D341Med (cell line): ENCODE measurements at places on chromosomes 5 and 9.
A peak's percentile ranks its signal among the peaks of the same experiment; 100 is the strongest.

DNA sequence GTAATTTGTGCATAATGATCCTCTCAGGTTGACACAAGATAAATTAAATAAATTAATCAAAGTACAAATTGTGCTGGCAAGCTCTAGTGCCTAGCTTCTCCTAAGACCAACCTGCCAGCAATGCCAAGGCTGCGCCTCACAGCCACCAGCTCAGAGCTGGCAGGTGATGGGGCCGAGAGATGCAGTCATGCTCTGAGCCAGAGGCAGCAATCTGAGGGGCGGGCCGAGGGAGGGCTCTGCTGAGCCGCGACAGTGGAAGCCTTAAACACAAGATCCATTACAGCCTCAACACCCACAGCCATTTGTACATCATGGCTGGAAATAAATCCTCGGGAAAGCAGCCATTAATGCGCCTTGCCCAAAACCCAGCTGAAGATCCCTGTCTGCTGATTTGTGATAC is 20.3 kb downstream of the MED27 start:
- DNase-seq, result no peak

DNA sequence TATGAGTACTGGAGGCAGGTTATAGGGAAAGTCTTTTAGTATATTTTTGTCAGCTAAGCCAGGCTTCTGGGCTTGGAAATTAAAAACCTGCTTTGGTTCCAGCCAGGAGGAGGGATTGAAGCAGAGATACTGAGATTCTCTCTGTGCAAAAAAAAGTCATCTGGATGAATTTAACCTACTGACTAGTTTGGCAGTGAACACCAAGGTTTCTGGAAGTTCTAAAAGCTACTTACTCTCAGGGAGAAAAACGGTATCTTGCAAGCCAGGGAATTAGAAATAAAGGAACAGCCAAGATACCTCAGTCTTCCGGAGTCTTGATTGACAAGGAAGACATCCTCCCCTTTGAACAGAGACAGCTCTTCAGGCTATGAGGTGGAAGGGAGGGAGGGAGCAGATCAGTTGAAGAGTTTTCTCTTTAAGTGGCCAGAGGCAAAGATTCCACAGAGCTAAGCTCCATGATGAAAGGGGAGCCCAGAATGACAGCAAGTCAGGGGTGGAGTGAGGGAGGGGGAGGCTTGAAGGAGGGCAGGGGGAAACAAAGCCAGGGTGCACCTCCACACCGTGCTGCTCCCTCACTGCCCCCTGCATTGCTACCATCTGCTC is 8.3 kb upstream of the ZBTB34 start:
- DNase-seq, result no peak

- DNase-seq, result peak; percentile 59
Observed at GRCh38 chr5:17379100-17379951, 118.7 kb upstream of the TAF11L2 start.

GRCh38 chr5:72434781-72435437 is 72.3 kb downstream of the ZNF366 start:
- DNase-seq, result no peak

- no peak for DNase-seq
Observed at GRCh38 chr9:73149371-73150067, 2.1 kb upstream of the ANXA1 start.

- DNase-seq, result no peak
Observed at GRCh38 chr9:88949961-88950340, 41.3 kb upstream of the S1PR3 start.

DNA sequence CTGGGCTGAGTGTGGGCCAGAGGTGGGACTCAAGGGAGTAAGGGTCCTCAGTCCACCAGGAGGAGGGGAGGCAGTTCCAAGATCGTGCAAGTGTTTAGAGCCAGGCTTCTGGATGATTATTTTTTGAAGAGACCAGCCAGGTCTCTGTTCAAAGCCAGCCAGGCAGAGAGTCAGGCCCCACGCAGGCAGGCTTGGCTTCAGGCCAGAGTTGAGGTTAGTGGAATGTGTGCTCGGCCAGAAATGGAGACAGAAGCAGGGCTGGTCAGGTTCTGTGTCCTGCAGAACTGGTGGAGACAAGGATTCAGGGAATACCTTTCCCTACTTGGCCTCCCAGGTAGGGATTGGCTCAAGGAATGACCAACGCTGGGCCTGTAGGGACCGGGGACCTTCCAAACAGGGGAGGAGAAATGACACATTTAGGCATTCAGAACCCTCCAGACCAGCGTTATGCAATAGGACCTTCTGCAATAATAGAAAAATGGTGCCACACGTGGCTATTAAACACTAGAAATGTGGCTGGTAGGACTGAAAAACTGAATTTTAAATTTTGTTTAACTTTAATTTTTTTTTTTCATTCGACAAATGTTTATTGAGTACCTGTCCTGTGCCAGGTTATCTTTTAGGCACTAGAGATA is 106.2 kb downstream of the CMYA5 start:
- no peak for DNase-seq

- DNase-seq, result no peak
Observed at GRCh38 chr5:179241764-179242370, 103.4 kb downstream of the ADAMTS2 start.

DNA sequence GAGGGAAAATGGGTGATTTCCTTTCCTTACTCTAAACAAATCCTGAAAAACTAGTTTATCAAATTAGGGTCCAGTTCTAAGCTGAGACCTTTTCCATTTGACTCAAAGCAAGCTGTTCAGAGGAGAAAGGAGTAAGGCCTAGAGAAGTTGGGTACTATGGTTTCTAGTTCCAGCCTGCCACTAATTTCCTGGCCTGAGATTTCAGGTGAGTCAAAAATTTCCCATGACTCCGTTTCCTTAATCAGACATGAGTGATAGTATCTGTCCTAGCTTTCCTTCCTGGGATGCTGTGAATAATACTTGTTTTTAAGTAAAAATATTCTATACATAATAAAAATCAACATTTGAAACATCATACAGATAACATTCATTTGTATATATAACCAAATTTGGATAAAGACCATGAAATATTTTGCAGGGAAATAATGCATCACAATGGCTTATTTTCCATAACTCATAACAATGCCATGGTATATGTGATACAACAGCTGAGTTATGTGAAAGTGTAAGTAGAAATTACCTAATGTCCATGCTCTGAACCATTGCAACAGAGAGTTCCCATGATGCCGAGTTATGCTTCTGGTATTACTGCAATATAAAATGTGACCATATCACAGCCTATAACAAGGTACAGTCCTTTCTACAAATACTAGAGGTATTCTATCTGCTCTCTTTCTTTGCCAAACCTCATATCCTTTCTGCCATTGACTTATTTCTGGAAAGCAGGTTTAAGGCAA is 142.7 kb downstream of the MLLT3 start:
- DNase-seq, result no peak

- DNase-seq, result no peak
Observed at GRCh38 chr9:114431003-114431402, 43.2 kb upstream of the AKNA start.

DNA sequence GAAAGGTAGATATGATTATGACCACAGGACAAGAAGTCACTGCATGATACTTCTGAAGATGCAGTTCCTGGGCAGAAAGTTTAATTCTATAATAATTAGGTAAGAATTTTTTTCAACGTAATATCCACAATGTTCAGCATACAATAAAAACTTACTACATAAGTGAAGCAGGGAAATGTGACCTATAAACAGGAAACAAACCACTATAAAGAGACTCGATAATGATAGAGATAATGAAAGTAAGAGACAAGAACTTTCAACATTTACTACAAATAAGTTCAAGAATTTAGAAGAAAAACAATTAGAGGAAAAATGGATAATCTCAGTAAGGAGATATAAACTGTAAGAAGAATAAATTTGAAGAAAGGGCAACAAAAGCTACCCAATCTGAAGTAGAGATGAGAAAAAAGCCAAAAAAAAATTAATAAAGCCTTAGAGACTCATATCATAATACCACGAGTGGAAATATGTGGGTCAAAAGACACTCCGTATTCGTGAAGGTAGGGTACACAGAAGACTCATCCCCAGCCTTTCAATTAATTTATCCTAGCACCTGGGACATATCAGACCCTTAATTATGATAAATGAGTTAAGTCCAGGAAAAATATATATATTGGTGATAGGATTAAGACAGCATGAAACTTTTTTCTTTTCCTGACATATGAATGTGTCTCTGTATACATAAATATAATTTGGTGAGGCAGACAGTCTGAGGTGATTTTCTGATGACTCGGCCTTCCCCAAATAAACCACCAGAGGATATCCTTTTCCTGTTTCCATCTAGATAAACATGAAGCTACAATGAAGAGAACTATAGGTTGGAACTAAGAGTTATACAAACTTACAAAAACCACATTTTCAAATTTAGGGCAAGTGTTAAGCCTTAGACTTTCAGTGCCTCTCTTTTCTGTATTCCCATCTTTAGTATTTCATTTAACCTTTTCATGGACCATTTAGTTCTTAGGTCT is 120.4 kb downstream of the RAPGEF6 start:
- no peak for DNase-seq

DNA sequence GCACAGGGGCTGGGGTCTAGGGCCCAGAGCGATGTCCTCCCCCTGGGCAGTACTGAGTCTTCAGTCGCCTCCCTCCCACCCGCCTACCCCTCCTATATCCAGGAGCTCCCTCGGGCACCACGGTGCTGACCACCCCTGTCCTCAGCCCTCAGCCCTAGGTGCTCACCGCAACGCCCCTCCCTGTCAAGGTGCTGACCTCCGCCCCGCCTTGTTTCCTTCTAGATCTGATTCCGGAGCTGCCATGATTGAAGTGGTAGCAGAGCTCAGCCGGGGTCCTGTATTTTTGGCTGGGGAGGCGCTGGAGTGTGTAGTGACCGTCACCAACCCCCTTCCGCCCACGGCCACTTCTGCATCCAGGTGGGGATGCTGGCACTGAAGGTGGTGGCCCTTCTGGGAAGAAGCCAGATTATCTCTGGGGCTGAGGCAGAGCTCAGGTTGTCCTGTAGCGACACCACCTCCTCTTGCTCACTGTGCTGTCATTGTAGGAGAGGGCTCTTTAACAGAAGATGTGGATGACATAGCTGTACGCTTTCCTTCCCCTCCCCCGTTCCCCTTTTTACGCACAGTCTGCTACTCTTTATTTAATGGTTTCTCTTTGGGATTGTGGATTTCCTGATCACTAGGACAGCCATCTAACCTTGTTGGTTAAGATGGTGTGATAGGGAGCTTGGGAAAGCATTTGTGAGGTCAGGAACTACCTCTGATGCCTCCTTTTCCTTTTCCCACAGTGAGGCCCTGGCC is 598 bp downstream of the RGP1 start:
- no peak for DNase-seq

GRCh38 chr5:1281038-1281882 is 13.6 kb downstream of the TERT start:
- no peak for DNase-seq

- DNase-seq, result no peak
Observed at GRCh38 chr9:38047301-38048251, 21.5 kb downstream of the SHB start.

DNA sequence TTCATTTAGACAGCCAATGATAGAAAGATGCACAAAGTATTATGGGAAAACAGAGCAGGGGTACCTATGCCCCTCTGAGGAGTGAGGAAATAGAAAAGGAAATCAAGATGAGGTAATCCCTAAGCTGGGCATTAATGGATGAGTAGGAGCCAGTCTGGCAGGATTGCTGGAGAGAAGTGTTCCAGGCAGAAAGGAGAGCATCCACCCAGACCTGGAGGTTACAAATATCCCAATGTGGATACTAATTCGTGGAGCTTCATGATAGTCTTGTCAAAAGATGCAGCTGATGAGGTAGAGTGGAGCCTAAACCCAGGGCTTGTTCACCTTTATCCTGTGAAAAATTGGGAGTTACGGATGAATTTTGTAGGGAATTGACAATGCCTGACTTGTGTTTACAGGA is 328.0 kb downstream of the ZNF608 start:
- DNase-seq, result no peak

DNA sequence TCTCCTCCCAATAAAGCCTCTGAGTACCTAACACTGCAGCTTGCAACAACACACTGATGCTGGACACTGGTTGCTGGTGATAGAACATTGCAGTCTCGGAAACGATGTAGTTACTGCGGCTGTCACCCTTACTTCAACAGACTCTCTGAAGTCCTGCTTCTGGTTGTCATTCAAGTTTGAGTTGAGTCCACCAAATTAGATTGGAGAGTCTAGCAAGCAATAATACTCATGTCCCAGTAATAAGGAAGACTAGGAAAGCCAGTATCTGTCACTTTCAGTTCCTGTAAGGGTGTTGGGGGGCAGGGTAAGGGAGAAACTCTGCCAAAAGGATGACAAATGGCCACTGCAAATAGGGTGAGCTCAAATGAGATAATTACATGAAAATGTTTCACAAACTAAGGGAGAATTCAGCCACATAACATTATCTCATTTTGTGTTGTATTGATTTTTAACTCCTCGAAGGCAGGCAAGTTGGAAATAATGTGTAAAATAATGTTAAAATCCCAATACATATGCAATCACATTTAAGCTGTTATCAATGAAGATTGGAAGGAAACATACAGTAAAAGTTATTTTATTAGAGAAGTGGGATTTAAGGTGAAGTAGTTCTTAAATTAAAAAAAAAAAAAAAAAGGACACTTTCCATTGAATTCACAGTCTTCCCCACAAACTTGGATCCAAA is 849 bp upstream of the IFT74 start:
- no peak for DNase-seq

DNA sequence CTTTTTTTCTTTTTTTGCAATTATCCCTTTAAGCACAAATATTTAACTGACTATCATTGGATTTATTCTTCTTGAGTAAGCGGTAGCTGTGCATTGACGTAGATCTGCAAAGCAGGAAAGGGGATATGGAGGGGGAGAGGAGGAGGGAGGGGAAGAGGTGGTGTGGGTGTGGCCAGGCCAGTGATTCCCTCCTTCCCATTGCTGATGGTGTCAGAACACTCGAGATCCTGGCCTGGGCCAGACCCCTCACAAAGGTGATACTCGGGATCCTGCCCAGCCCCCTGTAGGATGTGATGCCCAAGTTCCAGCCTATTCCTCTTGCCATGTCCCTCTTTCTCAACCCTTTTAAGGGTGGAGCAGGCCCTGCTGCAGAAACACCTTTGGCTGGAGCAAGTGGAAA is 9.9 kb downstream of the SLC36A3 start:
- DNase-seq, result no peak

DNA sequence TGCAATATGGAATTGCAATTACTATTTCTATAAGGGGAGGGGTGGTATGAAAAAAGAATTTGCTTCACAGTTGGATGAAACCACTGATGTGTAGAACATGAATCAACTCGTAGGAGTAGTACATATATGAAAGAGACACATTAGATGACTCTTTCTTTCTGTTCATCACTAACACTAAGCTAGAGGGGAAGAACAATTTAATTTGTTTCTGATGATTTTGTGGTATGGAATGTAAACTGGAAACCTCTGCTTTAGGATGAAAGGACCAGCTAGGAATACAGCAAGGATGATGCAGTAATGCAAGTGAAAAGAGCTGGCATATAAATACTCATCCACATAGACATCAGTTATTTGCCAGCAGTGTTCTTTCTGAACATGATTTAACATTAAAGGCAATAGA is 113.4 kb downstream of the PAPPA start:
- DNase-seq, result no peak

GRCh38 chr5:67223211-67223610 is 26.6 kb upstream of the CD180 start:
- DNase-seq, result no peak

GRCh38 chr5:177512736-177513380 is 3.2 kb upstream of the DOK3 start:
- no peak for DNase-seq

- no peak for DNase-seq
Observed at GRCh38 chr5:51829691-51830090, 446.4 kb downstream of the ISL1 start.
